ENCODE measurements at places on chromosomes 5 and 9. TPM values are rescaled to one million over a fixed set of nuclear protein-coding genes. Genes with fewer than 3 reads are reported as not detected.

SV2C gene
- total RNA-seq: 0.88 TPM

C1QTNF2 gene
- total RNA-seq: not detected

DNA sequence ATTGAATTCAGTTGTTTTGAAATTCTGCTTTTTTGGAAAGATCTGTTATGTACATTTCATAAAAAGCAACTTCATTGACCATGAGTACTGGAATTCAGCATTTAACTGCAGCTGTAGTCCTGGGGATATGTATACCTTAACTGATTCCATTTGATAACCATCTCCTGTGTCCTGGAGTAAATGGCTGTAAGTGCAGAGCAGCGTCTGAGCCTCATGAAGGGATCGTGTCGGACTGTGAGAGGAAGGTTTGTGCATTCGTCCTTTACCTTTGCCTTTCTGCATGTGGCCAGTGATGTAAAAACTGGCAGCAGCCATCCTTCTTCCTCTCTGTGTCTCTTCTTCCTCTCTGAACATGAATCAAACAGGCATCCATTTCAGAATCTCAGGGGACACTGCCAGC lies 287.2 kb downstream of the FANCC start:
- no peak for DNase-seq

- DNase-seq: no peak
Observed at GRCh38 chr9:29866556-29866955, 2293.3 kb upstream of the C9orf72 start.

DNA sequence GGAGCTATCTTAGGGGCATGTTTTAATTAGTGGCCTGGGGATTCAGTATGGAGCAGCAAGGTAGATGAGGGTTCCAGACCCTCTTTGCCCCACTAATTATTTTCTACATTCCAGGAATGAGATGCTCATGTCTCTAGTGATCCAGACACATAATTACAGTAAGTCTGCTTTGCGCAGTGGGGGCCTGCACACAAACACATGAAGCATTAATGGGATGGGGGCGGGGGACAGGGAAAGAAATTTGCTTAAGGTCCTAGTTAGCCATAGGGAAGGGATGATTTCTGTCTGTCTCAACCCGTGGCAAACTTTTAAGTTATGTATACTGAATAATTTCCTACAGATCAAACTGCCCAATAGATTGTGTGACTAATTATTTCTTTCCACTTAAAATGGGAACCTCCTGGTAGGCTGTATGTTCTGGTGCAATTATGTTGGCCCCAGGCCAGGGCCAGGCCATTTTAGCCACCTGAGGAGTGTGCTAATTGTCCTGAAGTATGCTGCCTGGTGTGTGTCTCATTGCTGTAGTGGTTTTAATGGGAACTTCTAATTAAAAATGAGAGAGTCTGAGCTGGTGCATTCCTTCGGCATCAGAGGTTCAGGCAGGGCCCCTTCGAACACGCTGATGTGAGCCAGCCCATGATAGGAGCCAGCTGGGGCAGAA lies 134.4 kb downstream of the PTTG1 start:
- no peak for DNase-seq

Measured in activated naive CD4-positive, alpha-beta T cell treated with anti-CD3 and anti-CD28 coated beads, Interleukin-2, amount 50 U/mL, for 72 hours (primary cell).